ENCODE measurements at places on chromosomes 11 and 22.

- DNase-seq: no peak
These were observed 537.0 kb downstream of the NTM start for GRCh38 chr11:131907371-131907770.

DNA sequence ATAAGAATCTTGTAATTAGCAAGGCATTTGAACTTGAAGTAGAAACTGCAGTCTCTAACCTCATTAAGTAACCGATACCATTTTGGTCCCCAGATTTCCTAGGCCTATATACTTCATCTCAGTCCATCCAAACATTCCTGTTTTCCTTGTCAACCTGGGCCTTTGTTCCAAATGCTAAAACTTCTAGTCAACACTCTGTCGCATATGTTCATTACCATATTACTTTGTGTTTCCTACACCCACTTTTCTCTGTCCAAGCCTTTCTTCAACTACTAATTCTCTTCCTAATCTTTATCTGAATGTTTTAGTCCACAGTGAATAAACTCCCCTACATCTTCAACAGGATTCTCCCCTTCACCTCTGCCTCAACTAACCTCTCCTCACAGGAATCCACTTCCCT is 31.4 kb downstream of the MTMR2 start:
- no peak for DNase-seq

GRCh38 chr22:25488244-25489020 is 76.0 kb upstream of the GRK3 start:
- peak; percentile 93 for DNase-seq

GRCh38 chr22:47449508-47450270 is 687.2 kb downstream of the TBC1D22A start:
- no peak for DNase-seq

GRCh38 chr11:96307776-96308140 is 35.2 kb downstream of the MAML2 start:
- DNase-seq: peak; percentile 90

DNA sequence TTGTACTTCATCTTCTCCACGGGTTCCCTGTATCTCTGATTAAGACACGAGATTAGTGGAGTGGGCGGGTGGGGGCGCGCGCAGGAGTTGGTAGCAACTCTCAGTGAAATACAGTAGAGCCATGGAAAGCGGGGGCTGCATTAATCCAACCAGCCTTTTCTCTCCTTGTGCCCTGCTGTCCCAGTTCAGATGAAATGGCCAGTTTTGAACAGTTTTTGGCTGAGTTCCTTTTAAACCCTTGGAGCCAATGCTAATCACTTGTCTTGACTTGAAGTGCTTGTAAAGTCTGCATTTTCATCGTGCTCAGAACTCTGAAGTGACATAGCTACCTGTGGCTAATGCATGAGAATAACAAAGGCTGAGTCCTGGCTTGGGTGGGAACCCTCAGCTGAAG is 734 bp upstream of the TMEM123 start:
- DNase-seq: peak; percentile 22

DNA sequence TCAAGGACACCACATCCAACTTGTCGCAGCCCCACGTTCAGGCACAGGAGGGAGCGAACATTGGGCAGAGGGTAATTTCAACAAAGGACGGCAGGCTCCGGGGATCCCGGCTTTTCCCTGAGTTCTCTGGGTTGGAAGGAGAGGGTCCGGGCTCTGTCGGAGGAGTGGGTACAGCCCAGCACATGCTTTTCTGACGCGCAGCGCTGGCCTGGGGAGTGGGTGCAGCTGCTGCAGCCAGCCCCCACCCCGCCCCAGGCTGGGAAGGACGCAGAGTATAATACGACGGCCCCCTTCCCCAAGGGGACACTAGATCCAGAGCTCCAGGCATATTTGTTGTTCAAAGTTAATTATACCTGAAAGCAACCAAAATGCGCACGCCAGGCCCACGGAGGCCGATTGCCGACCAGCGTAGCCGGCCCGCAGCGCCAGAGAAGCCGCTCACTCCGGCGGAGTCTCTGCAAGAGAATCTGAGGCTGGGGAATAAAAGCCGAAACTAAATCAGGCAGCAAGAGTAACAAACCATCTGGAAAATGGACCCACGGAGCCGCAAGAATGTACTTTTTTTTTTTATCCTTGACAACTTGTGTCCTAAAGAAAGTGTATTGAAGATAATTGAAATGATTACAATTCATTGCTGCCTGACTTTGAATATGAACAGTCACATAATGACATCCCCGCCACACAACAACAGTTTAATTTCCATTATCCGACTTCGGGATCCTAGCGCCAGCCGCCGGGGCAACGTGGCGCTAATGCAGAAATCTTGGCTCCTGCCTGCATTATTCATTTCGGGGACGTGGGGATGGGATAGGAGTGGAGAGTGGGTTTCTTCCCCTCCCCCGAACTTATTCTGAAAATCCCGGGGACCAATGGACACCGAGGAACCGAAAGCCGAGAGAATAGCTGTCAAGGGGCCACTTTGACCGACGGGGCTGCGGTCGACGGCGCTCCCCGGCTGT is 14.0 kb upstream of the PAX6 start:
- DNase-seq: no peak

DNA sequence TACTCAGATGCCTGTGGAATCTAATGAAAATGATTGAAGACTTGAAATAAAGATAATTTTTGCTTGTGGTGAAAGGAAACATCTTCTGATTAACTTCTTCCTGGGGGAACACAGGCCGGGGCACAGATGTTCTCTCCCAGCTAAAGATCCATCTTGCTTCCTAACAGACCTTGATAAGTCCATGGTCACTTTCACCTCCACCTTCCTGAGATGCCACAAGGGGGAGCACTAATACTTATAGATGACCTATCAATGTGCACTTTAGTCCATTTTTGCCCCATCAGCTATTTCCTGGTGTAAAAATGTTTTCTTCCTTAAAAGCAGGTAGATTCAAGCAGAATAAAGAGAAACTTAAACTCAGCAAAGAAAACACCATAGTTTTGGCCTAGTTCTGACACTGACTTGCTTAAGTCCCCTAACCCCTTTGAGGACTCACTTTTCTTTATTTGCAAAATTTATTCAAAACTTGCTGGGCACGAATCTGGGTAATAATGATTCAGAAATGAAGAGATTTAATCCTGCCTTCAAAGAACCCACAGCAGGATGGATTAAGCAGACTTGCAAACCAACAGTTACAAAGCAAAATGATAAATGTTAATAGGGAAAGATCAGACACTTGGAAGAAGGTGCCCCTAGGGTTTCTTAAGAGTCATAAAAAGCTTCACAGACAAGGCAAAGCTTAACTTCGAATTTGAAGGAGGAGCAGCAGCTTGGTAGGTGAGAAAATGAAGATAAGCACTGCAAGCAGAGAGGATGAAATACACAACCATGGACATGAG is 158.7 kb downstream of the RAB38 start:
- peak; percentile 91 for DNase-seq

DNA sequence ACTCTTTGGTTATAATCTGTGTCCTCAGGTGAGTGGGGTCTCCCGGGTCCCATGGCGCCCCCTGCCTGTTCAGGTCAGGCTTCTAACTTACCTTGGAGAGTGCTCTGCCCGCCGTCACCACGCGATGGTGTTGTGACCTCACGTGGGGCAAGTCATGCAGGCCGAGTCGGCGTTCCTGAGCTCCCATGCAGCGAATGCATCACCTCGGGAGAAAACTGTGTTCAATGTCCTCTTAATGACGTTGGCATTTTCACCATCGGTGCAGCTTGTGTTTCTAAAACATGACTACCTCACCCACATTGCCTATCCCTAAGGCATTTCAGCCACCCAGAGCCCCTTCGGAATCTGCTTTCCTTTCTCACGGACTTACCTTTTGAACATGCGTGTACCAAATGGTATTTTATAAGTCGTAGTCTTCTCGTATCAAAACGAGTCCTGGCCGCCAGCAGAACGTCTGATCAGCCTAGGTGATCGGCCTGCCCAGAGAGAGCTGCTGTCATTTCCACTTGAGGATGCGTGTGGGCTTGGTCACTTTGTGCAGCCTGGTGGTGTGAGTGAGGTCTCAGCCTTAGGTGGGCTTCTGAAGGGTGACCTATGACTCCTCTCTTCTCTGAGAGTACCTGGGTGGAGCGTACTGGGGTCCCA is 64.8 kb downstream of the TBC1D22A start:
- no peak for DNase-seq

DNA sequence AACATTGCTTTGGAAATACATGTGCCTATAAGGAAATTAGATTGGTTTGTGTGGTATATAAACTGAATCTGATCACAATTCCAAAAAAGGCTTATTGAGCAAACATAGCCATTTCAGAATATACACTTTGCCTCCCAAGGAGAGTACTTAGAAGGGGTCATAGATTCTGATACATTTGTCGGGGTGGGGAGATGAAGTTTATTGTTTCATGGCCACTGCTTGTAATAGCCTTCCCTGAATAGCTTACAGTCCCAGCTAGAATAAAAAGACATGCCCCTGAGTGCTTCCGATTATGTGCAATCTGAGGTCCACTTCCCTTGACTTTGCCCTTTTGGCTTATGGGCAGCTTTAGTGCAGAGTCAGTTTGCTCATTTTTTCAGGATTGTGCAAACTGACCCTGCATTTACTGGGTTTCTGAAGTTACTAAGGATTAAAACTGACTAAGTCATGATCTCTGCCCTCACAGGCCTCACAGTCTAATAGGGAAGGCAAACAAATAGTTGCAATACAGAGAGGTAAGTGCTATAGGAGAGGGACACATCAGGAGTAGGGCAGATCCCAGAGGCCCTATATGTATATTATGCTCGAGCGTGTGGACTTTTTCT is 184.2 kb downstream of the BLID start:
- no peak for DNase-seq

GRCh38 chr11:109960831-109961230 is 132.4 kb upstream of the ZC3H12C start:
- peak; percentile 87 for DNase-seq

- DNase-seq: peak; percentile 100
These were observed 32.7 kb downstream of the P4HA3 start for GRCh38 chr11:74278721-74279161.

GRCh38 chr11:72840780-72841179 is 26.6 kb downstream of the ATG16L2 start:
- DNase-seq: peak; percentile 79

GRCh38 chr11:63210111-63210510 is 33.3 kb downstream of the SLC22A25 start:
- DNase-seq: no peak

DNA sequence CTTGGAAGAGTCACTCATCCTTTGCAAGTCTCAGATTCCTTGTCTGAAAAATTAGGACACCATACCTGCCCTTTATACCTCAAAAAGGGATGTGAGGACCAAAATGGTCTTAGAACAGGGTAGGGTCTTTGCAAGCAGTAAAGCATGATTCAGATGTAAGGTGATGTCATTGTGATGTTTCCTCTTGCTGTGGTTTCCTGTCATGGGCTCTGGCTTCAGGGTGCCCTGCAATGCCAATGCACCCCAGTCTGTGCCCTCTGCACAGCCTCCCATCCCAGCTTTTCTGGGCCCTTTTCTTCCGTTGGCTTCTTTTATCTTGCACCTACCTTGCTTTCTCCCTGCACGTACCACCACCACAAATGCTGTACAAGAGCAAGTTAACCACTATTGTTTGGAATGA is 87.8 kb upstream of the NNMT start:
- DNase-seq: no peak

GRCh38 chr22:36807627-36808026 is 9.2 kb downstream of the PVALB start:
- no peak for DNase-seq

- no peak for DNase-seq
These were observed 27.6 kb downstream of the PLA2G6 start for GRCh38 chr22:38153821-38154562.

GRCh38 chr22:31244046-31244942 is 32.2 kb downstream of the LIMK2 start:
- DNase-seq: peak; percentile 92

GRCh38 chr11:127110542-127110941 is 110.0 kb upstream of the KIRREL3 start:
- no peak for DNase-seq

GRCh38 chr11:100328626-100329340 is 358.3 kb upstream of the ARHGAP42 start:
- no peak for DNase-seq

DNA sequence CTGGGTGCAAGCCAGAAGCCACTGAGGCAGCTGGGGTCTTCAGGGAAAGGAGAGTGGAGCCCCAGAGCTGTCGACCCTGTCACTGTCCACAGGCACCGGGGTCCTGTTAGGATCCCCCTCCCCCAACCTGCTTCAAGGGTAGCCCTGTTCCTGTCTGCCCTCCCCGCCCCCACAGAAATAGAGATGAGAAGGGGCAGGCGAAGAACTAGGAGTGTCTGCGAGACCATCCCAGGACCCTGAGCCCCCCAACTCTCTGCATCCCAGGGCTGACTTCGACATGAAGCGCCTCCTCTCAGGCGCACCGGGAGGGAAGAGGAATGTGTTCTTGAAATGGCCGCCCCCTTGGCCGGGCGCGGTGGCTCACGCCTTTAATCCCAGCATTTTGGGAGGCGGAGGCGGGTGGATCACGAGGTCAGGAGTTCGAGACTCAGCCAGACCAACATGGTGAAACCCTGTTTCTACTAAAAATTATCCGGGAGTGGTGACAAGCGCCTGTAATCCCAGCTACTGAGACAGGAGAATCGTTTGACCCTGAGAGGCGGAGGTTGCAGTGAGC is 607 bp upstream of the ZNF70 start:
- no peak for DNase-seq

DNA sequence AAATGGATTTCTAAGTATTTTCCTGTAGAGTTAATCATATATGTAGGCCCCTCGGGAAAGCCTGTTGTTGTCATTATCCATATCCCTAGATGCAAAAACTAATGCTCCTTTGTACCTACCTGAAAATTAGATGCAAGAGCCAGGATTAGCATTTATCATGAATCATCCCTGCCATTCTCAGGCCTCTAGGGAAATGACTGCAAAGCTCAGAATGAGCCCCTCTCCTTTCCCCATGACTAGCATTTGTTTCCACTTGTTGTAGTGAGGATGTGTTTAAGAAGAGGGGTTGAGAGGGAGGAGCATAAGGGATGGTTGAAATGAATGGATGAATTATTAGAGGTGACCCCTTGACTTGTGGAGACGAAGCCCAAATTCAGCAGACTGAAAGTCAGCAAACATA is 537.9 kb downstream of the NTM start:
- DNase-seq: no peak

DNA sequence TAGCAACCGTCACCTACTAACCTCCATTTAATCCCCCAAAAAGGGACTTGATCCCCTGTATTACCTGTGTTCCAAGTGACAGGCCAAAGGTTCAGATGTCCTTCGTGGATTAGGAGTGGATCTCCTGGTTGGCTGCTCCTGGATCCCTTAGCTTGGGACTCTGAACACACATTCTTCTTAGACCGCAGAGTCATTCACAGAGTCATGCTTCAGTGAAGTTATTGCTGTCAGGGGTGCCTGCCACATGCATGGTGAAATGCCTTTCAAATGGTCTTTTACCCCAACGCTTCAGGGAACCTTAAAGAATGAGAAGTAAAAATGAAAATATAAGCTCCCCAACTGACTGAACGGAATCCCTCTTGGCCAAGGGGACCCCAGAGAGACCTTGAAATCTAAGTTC is 49.1 kb downstream of the ADAMTS8 start:
- no peak for DNase-seq
